Type B pancreatic cell (in vitro differentiated cells): ENCODE measurements at places on chromosomes 1 and 21. TPM values are rescaled to one million over a fixed set of nuclear protein-coding genes. Genes with fewer than 3 reads are reported as not detected.

EXTL1 gene
- total RNA-seq, result 0.31 and 4.2 TPM in 2 replicates

DNA sequence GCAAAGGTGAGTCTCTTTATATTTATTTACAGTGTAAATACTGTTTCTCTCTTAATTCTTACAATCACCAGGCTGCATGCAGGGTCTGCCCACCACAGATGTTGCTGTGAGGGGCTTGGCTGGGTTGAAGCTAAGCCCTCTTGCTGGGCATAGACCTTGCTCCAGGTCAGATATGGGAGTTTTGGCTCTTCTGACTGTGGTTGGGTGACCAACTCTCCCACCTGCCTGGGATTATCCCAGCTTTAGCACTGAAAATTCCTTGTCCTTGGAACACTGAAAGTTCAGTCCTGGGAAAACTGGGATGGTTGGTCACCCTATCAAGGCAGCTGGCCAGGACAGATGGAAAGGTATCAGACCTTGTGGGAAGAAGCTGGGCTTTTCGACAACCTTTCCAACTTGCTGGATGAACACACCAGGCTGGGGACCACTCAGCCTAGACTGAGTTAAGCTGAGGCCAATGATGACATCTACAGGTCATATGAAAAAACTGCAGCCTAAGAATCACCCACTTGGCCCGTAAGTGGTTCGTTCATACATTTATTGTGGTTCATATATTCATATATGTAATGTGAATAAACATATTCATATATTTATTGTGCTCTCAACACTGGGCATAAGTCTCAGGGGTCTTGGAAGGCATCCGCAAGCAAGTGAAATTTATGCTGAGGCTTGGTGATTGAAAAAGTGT is 26.6 kb upstream of the HPDL start:
- no peak for DNase-seq

CELSR2 gene
- total RNA-seq, result 23.4 and 35.5 TPM in 2 replicates

CSF3R gene
- 2.1 and 10.6 TPM in 2 replicates for total RNA-seq

DNA sequence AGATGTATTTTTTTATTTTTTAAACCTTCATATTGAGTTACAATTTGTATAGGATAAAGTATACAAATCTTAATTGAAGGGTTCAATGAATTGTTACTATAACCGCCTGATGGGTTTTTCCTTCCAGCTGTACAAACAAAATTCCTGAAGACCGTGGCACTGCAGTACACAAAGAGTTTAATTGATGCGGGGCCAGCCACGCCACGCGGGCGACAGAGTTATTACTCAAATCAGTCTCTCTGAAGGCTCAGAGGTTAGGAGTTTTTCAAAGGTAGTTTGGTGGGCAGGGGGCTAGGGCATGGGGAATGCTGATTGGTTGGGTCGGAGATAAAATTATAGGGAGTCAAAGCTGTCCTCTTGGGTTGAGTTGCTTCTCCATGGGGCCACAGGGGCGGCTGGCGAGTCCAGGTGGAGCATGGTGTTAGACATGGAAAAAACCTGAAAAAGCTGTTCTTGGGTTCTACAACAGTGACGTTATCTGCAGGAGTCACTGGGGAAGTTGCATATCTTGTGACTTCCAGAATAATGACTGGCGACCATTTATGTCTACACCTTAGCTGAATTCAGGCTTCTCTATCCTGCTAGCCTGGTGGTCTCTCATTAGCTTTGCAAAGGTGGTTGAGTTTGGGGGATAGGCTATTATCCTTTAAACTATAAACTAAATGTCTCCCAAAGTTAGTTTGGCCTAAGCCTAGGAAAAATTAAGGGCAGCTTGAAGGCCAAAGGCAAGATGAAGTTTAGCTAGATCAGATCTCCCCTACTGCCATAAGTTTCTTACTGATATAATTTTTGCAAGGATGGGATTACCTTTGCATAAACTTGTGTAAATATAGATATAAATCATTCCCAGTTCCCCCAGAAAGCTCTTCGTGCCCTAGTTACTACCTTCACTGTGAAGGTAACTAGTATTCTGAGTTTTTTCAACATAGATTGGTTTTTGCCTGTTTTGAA is 13.0 kb upstream of the TMEM9 start:
- DNase-seq, result no peak

CELA2A gene
- 0.67 and 3.5 TPM in 2 replicates for total RNA-seq

DNA sequence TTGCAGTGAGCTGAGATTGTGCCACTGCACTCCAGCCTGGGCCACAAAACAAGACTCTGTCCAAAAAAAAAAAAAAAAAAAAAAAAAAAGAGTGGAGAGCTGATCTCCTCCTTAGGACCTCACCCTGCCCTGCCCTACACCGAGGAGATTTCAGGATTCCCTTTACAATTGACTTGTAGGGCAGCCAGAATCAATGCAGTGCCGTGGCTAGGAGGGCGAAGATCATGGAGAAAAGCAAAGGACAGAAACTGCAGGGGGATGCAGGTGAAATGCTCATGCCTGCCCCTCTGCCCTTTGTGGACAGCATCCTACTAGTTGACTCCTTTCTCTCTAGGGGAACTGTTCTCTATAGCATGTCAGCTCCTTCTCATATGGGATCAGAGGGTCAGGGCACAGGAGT is 9.6 kb downstream of the FHAD1 start:
- peak; percentile 37 for DNase-seq

DNA sequence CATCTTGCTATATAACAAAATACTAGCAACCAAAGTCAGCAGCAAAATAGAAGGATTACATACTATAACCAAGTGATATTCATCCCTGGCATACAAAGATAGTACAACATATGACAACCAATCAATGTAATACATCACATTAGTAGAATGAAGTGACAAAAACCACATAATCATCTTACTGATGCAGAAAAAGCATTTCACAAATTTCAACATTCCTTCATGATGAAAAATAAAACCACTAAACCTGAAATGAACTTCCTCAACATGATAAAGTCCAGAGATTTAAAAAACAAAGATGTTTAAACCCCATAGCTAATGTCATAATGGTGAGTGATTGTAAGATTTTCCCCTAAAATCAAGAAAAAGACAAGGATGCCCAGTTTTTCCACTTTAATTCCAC is 18.6 kb downstream of the RO60 start:
- DNase-seq, result no peak

RPE65 gene
- total RNA-seq, result 0.14 TPM in 1 of 2 replicates, not detected in the other

INSRR gene
- 1.7 TPM in 1 of 2 replicates, not detected in the other for total RNA-seq

PKLR gene
- total RNA-seq, result 1.0 and 2.4 TPM in 2 replicates
